ENCODE measurements at places on chromosomes 5 and 9. TPM values are rescaled to one million over a fixed set of nuclear protein-coding genes. Genes with fewer than 3 reads are reported as not detected.

- no peak overlapping the region for H3K27ac ChIP-seq
- H3K36me3 ChIP-seq, result no peaks in the 10 kb centered on the region
- H3K4me3 ChIP-seq, result no peak overlapping the region
- H3K27me3 ChIP-seq, result no peaks in the 10 kb centered on the region
These were observed 483.0 kb upstream of the CDH18 start for GRCh38 chr5:20470997-20471396.

DNA sequence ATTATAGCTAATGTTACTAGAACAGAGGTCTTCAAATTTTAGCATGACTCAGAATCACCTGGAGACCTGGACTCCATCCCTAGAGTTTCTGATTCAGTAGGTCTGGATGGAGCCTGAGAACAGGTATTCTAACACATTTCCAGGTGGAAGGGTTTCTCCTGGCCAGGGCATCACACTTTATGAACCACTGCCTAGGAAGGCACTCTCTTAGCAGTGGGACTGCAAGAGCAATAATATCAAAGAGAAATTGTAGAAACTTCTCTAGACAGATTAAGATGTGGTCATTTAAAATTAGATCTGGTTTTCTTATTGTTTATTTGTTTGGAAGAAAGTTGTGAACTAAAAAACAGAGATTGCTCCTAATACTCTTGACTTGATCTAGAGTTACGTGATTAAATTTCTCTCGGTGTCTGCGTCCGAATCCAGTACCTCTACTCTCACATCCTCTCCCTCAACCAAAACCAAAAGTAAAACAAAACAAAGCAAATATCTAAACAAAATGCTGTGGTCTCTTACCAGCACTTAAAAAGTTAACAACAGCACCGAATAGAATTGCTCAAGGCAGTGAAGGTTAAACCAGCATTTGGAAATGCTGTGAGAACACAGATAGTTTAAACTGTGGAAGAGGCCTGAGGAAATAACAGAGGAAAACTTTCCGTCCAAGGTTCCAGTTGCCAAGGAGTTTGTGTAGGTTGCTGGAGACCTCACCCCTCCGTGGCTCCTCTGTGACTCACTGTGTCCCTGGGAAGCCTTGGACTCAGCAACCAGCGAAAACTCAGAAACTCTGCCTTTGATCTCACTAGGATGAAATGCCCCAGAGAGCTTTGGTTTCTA, 193.4 kb downstream of the ARRDC3 start:
- H3K4me1 ChIP-seq, result no peaks in the 10 kb centered on the region
- peak; percentile 75 for DNase-seq
- H3K4me3 ChIP-seq, result peak overlapping the region; percentile 19
- peak overlapping the region; percentile 45 for H3K27ac ChIP-seq

GRCh38 chr5:43204958-43205357, 12.9 kb downstream of the NIM1K start:
- H3K4me1 ChIP-seq, result no peaks in the 10 kb centered on the region
- H3K36me3 ChIP-seq, result no peaks in the 10 kb centered on the region
- no peak overlapping the region for H3K27ac ChIP-seq
- DNase-seq, result no peak

GRCh38 chr5:66757219-66757833, 161.1 kb downstream of the MAST4 start:
- no peak overlapping the region for H3K4me3 ChIP-seq
- H3K4me1 ChIP-seq, result peaks cover 10% of the 10 kb centered on the region
- no peak overlapping the region for H3K27ac ChIP-seq
- no peaks in the 10 kb centered on the region for H3K36me3 ChIP-seq
- DNase-seq, result peak; percentile 69

DNA sequence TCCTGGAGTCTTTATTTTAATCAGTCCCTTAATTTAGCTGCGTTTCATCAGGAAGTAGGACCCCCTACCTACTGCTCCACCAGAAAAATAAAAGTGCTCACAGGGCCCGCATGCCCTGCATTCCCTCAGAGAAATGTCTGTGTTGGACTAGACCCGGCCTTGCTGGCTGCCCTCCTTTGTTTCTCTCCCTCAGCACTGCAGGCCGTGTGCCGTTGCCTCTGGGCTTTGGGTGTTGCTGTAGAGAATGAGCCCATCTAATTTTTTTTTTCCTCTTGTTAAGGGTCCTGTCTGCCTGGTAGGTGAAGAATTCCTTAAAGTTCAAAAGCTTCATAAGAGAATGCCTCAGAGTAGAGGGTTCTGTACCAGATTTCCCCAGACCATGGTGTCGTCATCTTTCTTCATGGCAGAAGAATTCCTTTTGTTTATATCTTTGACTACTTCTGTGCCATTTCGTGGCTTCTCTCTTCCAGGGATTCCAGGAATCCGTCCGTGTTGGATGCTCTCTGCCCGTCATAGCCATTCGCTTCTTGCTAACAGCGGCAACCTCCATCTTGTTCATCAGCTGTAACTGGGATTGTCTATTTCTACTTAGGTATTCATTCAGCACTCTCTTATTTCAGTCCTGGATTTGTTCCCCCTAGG, 49.8 kb upstream of the ANGPTL2 start:
- no peaks in the 10 kb centered on the region for H3K4me1 ChIP-seq
- DNase-seq, result no peak
- no peak overlapping the region for H3K27ac ChIP-seq
- H3K4me3 ChIP-seq, result no peak overlapping the region
- H3K36me3 ChIP-seq, result no peaks in the 10 kb centered on the region

DNA sequence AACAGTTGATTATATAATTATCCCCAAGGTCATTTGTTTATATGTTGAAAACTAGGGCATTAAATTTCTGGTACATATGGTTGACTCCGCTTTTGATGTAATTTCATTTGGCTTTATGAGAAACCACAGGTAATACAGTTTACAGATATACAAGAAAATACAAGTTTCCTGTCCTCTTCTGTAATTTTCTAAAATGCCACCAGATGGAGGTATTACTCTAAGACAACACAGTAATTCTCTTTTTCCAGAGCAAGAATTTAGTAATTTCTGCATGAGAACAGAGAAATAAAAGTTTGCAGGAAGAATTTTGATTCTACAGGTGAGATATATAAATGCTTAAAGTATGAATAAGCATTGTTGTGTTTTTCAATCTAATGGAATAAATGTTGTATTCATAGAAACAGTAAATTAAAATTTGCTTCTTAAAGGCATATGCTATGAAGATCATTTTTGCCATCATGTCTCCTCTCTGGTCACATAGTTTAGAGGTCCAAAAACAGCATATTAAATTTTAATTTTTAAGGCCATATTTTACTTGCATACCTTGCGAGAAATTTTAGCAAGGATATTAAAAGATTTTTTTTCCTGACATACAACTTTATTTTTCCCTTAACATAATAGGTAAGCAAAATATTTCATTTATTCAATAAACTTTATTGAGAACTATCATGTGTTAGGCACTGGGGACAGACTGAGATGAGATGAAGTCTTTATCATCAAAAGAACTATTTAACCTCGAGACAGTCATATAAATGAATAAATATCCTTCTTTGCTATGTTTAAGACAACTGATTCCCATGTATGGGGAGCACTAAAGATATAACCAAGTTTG, 22.7 kb downstream of the CHD1 start:
- H3K36me3 ChIP-seq, result peaks cover 5% of the 10 kb centered on the region

GRCh38 chr5:124061663-124062062, 549.7 kb downstream of the CSNK1G3 start:
- no peak overlapping the region for H3K4me3 ChIP-seq
- DNase-seq, result no peak
- H3K27me3 ChIP-seq, result no peaks in the 10 kb centered on the region

- no peak overlapping the region for H3K4me3 ChIP-seq
- no peak overlapping the region for H3K27ac ChIP-seq
- DNase-seq, result no peak
- no peaks in the 10 kb centered on the region for H3K36me3 ChIP-seq
- H3K4me1 ChIP-seq, result no peaks in the 10 kb centered on the region
- H3K27me3 ChIP-seq, result no peaks in the 10 kb centered on the region
These were observed 118.0 kb upstream of the OR13F1 start for GRCh38 chr9:104386013-104386412.

- H3K27me3 ChIP-seq, result no peaks in the 10 kb centered on the region
- H3K36me3 ChIP-seq, result no peaks in the 10 kb centered on the region
- DNase-seq, result peak; percentile 88
These were observed at the start of gene DCAF10 for GRCh38 chr9:37800631-37801286. DCAF10 (plus strand) TSS chr9:37800797; CDS start chr9:37800867, 70 bp downstream.

DNA sequence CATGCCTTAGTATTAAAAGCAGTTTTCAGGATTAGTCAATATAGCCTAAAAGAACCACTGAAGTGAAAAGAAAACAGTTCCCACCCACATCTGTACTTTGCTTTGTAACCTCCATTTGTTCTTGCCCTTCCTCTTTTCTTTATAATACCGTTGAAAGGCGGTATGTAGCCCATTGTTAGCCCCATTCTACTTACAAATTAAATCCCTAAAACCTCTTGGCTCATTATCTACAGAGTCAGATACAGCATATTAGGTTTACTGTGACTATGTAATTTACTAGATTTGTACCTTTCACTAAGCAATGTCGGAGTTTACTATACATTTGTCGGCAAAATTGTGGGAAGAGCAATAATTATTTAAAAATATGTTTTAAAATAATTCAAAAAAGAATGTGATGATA, 17.3 kb downstream of the ALDH1A1 start:
- no peak overlapping the region for H3K27ac ChIP-seq
- H3K36me3 ChIP-seq, result no peaks in the 10 kb centered on the region
- H3K27me3 ChIP-seq, result no peaks in the 10 kb centered on the region
- no peaks in the 10 kb centered on the region for H3K4me1 ChIP-seq

GRCh38 chr5:139600336-139600949, 39.3 kb downstream of the UBE2D2 start:
- no peak overlapping the region for H3K27ac ChIP-seq
- H3K4me3 ChIP-seq, result no peak overlapping the region
- peaks cover 26% of the 10 kb centered on the region for H3K36me3 ChIP-seq
- H3K4me1 ChIP-seq, result no peaks in the 10 kb centered on the region
- DNase-seq, result no peak

- DNase-seq, result no peak
- H3K4me1 ChIP-seq, result no peaks in the 10 kb centered on the region
- H3K4me3 ChIP-seq, result no peak overlapping the region
- H3K36me3 ChIP-seq, result no peaks in the 10 kb centered on the region
These were observed 211.4 kb upstream of the TUSC1 start for GRCh38 chr9:25889661-25890060.

DNA sequence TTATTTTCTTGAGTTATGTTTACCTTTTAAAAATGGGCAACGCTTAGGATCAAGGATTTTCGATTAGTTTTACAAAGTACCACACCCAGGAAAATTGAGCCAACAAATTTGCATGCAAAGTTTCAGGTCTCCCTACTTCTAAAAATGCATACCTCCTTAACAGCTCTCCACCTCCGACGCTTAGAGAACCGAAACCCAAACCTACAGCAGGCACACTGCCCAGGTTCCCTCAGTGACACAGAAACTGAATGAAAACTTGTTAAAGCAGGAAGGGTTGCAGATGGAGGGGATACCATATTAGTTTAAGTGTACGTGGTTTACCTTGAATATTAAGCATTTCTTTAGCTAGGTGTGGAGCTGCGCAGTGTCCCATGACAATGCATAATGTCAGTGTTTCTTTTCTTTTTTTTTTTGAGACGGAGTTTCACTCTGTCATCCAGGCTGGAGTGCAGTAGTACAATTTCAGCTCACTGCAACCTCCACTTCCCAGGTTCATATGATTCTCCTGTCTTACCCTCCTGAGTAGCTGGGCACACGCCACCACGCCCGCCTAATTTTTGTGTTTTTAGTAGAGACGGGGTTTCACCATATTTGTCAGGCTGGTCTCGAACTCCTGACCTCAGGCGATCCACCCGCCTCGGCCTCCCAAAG, 1.6 kb upstream of the SUB1 start:
- peaks cover under 1% of the 10 kb centered on the region for H3K36me3 ChIP-seq
- no peak for DNase-seq
- no peaks in the 10 kb centered on the region for H3K4me1 ChIP-seq
- H3K27me3 ChIP-seq, result no peaks in the 10 kb centered on the region
- no peak overlapping the region for H3K27ac ChIP-seq

DNA sequence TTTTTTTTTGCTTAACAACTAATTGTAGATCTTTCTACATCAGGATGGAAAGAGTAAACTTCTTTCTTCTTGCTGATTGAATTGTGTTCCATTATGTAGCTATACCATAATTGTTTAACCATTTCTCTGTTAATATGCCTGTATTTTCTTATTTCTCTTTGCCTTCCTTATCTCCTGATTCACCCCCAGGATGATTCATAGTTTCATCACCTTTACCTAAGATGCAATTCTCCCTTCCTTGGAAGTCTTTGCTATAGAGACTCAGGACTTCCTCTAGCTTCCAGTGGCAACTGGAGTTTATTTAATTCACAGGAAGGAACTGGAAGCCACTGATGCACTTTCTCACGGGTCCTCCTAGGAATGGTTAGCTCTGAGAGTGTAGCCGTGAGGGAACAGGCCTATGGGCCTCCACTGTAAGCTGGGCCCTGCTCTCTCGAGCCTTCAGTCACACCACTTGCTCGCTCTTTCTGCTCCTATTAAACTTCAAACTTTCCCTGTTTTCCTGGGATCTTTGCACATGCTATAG, 83.1 kb downstream of the FGF1 start:
- no peaks in the 10 kb centered on the region for H3K27me3 ChIP-seq
- no peak overlapping the region for H3K4me3 ChIP-seq
- H3K36me3 ChIP-seq, result no peaks in the 10 kb centered on the region
- no peak overlapping the region for H3K27ac ChIP-seq
- DNase-seq, result no peak
- peaks cover 12% of the 10 kb centered on the region for H3K4me1 ChIP-seq

GRCh38 chr5:151904909-151905308, 19.7 kb downstream of the GLRA1 start:
- H3K4me3 ChIP-seq, result no peak overlapping the region
- no peak for DNase-seq
- no peaks in the 10 kb centered on the region for H3K36me3 ChIP-seq
- H3K4me1 ChIP-seq, result peaks cover 8% of the 10 kb centered on the region

TRPM3 gene
- 1.5 TPM for total RNA-seq

RAB24 gene
- total RNA-seq, result 14.9 TPM

GABRG2 gene
- not detected for total RNA-seq

MAMDC2 gene
- total RNA-seq, result 32.5 TPM

EIF4E1B gene
- total RNA-seq, result not detected

OTP gene
- total RNA-seq, result not detected

PCDHB9 gene
- 2.5 TPM for total RNA-seq

VCAN gene
- total RNA-seq, result 72.0 TPM

SPATA6L gene
- total RNA-seq, result 1.3 TPM

MEGF10 gene
- 0.71 TPM for total RNA-seq

MIGA2 gene
- total RNA-seq, result 40.2 TPM

PCA3 gene
- total RNA-seq, result not detected

RNF224 gene
- not detected for total RNA-seq

TCOF1 gene
- 17.5 TPM for total RNA-seq

ADGRV1 gene
- 1.8 TPM for total RNA-seq

PCDHGB2 gene
- total RNA-seq, result 6.7 TPM

Data from right atrium auricular region (tissue), 2 donors.